ENCODE measurements at places on chromosomes 3 and 15.
A peak's percentile ranks its signal among the peaks of the same experiment; 100 is the strongest.

GRCh38 chr3:83434880-83435587 is 1523.8 kb upstream of the CADM2 start:
- DNase-seq: no peak

DNA sequence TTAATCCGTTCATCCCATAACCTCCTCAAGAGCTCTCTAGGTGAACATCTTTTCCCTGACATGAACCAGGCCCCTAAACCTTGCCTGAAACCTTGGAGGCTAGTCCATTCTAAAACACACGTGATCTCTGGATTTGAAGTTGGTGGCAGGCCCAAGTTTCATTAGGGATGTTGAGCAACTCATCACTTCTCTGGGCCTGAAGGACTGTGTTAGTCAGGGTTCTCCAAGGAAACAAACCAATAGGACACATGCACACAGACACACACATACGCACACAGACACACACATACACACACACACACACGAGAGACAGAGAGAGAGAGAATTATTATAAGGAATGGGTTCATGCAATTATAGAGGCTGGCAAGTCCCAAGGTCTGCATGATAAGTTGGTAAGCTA is 31.9 kb downstream of the ACAN start:
- DNase-seq: no peak

- no peak for DNase-seq
Measured at GRCh38 chr3:52771334-52771681, 568 bp upstream of the NEK4 start.

GRCh38 chr15:70362350-70362749 is 264.6 kb upstream of the TLE3 start:
- no peak for DNase-seq

- no peak for DNase-seq
Measured at GRCh38 chr15:63481105-63481810, 23.1 kb upstream of the USP3 start.

GRCh38 chr15:100901296-100901695 is 17.9 kb upstream of the LRRK1 start:
- DNase-seq: no peak

- peak; percentile 40 for DNase-seq
Measured at GRCh38 chr15:53586799-53587198, 172.7 kb downstream of the WDR72 start.

DNA sequence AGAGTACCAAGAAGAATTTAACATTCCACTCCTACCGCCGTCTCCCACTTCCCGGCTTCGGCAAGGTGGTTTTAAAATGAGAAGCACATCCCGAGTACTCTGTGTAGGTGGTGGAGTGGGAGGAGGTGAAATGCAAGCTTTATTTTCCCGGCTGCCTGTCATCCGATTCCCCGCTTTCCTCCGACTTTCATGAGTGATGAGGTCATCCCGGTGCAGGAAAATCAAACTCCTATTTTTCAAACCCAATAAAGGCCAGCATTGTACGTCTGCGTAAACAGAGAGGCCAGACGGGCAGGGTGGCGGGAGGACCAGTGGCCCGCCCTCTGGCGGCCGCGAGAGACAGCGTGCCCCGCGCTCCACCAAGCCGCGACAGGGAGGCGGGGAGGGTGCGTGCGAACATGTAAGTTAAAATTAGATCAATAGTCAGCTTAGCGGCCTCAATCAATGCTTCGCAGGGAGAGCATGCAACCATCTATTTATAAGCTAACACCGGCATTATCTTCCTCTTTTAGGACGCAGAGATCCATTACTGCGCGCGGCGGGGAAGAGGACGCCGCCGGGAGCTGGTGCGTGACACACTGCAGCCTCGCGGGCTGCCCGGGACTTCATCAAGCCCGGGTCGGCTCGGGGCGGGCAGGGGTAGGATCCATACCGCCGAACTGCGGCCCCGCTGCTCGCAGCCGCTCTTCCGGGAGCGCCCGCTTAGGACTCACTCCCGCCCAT is 163.3 kb downstream of the CD47 start:
- DNase-seq: peak; percentile 92

- DNase-seq: no peak
Measured at GRCh38 chr15:74007820-74008371, 13.4 kb downstream of the PML start.

DNA sequence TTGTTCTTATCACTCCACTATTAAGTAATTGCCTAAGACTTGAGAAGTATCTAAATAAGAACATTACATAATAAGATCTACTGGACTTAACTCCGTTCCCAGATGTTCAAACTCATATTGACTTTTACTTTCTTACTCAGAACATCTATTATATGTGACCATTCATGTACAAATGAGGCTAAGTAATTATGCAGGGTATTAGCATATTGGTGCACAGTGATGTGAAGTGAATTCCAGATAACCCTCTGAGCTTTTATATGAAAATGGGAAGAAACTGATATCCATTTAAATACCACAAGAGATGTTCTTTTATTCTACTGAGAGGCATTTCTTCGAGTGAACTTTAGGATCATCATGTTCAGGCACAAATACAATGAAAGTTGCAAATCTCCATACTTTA is 135.7 kb downstream of the ZPLD1 start:
- DNase-seq: no peak

DNA sequence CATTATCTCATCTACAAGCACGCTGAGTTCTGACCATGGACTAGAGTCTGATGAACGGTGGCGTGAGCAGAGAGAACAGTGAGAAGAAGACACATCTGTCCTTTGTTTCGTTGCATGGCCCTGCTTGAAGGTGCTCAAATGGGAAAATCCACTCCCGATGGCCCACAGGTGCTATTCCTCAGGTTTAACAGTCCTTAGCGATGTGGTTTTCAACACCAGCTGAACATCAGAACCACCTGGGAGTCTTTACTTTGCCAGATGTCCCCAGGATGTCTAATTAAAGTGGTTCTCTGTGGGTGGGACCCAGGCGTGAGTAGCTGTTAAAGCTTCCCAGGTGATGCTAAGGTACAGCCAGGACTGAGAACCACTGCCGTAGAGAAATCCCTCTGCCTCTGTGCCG is 13.0 kb downstream of the ADAMTS17 start:
- no peak for DNase-seq

DNA sequence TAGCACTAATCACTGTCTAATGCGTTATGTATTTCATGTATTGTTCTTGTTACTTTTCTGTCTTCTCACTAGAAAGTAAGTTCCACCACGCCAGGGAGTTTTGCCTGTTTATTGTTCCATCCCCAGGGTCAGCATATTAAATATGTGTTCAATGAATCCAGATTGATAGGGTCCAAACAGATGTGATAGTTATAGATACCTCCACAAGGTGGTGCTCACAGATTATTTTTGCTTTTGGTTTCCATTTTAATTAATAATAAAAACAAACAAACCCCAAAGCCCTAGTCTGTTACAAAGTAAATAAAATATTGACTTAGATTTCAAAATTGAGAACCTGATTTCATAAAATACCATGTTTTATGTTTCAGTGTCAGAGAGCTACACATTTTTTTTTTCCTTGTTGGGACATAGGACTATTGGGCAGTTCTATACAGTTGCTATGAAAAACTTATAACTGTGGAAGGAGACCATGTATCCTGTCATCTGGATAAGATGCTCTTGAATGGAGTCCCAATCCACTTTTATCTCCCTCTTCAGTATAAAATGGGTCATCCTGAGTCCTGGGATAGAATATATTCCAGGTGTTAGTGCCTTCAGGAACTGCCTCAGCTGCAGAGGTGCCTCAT is 12.4 kb downstream of the OTOL1 start:
- no peak for DNase-seq

DNA sequence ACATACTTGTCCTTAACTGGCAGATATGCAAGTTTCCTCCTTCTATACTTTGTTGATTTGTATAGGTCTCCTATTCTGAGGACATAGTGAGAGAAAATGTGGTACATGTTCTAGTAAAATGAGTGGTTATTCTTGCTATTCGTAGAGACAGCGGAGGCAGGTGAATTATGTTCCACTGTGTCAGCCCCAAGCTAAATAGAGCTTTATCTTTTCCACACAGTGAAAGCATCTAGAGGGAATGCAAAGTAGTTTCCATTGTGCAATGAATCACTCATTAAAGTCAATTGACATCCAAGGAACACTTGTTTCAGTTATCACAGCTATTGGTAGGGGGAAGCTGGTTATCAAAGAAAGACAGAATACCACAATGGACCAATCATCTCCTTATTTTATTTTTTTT is 262.4 kb downstream of the NLGN1 start:
- no peak for DNase-seq

GRCh38 chr3:27610800-27611525 is 111.2 kb downstream of the EOMES start:
- DNase-seq: no peak

DNA sequence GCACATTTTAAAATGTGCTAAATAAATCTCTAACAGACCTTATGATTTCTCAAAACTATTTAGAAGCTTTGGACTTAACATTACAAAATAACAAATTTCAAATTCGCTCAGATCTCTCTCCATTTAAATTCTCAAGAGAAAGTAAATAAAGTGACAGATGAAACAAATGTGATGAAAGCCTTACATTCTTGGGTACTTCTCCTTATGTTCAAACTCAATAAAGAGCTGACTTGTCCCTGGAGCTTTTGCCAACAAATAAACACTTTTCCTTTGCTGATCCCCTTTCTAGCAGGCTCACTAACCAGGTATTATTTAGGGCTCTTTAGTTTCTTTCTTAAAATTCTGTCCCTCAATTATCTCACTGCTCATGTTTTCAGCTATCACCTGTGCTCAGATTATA is 259.1 kb upstream of the ARPP21 start:
- DNase-seq: no peak

GRCh38 chr15:78638658-78639314 is 2.2 kb downstream of the CHRNB4 start:
- DNase-seq: peak; percentile 14

- no peak for DNase-seq
Measured at GRCh38 chr3:159187232-159187631, 385.4 kb downstream of the MFSD1 start.

- DNase-seq: peak; percentile 17
Measured at GRCh38 chr3:40924559-40925141, 274.7 kb upstream of the CTNNB1 start.

DNA sequence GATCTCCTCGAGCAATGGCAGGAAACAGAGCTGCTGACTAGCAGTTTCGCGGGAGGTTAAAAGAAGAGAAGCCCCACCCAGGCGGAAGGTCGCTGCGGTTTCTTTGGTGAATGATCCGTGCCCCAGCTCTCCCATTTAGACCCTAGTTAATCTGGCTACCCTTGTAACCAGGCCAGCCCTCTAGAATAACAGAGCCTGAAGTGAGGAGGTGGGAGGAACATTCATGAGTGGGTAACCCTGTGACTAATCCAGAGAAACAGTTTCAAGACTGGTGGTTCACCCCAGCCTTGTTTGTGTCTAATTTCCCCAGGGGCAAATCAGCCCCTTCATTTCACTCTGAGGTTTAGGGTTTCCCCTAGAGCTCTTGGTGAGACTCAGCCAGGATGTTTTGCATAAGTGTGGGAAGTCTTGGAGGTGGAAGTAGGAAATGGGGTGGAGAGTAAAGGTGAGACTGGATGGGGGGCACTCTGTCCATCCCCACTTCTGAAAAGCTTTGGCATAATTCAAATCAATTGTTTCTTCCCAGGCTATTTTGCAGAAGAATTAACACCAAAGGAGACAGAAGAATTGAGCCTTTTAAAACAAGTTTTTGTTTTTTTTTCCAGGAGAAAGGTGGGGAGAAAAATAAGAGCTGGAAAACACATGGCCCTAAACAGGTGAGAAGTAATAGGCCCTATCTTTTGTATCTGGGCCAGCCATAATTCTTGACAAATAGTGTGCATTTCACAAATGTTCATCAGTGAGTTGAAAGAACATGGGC is 303.1 kb downstream of the RPLP1 start:
- no peak for DNase-seq

DNA sequence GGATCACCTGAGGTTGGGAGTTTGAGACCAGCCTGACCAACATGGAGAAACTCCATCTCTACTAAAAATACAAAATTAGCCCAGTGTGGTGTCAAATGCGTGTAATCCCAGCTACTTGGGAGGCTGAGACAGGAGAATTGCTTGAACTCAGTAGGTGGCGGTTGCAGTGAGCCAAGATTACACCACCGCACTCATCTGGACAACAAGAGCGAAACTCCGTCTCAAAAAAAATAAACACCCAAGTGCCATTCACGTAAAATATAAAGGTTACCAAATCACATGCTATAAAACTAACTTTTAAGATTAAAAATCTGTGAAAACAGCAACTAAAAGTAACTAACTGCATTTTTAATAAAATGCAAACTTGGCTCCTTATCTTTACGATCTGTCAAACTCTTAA is 8.9 kb downstream of the TRIM59 start:
- no peak for DNase-seq

DNA sequence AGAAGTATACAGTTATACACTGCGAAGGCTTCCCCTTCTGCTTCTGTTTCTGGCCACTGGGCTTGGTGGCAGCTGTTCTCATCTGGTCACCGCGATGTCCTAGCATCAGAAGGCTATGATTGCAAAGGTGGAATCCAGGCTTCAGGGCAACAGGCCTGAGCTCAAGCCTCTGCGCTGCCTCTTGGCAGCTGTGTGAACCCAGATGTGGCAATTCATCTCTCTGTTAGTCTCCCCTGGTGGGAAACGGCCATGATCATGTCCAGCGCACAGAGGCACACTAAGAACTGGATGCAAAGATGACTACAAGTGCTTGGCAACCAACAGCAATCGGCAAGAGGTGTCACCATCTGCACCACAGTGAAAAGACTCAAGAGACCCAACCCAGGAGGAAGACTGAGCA is 78.9 kb downstream of the PCSK6 start:
- no peak for DNase-seq

DNA sequence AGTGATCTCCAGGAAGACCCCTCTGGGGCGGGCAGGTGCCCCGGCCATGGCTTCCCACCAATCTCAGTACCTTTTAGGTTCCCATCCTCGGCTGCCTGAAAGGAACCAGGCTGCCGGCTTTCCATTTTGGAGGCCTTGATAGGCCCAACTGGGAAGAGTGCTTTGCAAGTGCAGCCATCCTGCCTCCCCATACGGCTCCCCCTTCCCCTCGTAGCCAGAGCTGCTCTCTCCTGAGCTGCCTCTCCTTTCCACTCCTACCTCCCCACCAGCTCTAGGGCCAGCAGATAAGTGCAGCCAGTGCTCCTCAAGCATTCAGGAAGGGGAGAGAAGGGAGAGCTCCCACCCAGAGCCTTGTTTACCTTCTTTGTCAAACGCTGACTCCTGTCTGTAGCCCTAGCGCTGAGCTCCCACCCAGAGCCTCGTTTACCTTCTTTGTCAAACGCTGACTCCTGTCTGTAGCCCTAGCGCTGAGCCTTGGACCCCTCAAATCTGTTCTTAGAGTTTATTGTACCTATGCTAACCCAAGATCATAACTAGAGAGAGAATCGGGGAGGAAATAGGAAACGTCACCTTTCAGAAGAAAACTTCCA is 133.0 kb downstream of the LRRK1 start:
- no peak for DNase-seq

GRCh38 chr15:95840004-95840403 is 490.5 kb upstream of the NR2F2 start:
- no peak for DNase-seq

DNA sequence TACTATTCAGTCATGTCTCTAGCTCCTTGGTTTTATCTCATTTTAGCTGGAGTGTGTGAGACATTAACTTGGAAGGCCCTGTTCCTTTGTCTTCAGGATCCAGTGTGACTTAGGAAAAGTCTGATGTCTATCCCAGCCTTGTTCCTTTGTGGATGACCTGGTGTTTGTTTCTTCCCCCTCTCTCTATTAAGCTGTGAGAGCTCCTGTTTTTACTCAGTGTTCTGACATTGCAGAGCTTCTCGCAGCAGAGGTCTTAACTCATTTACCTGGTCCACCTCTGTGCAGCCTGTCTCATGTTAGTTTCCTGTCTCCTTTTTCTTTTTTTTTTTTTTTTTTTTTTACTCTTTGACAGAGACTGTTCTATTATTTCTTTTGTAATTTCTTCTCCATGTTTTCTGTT is 43.1 kb downstream of the KLF13 start:
- DNase-seq: no peak

All from Ammon's horn (tissue), 1 donor.